ENCODE measurements at places on chromosomes 5 and 9. TPM values are rescaled to one million over a fixed set of nuclear protein-coding genes. Genes with fewer than 3 reads are reported as not detected.
A peak's percentile ranks its signal among the peaks of the same experiment; 100 is the strongest.

DNA sequence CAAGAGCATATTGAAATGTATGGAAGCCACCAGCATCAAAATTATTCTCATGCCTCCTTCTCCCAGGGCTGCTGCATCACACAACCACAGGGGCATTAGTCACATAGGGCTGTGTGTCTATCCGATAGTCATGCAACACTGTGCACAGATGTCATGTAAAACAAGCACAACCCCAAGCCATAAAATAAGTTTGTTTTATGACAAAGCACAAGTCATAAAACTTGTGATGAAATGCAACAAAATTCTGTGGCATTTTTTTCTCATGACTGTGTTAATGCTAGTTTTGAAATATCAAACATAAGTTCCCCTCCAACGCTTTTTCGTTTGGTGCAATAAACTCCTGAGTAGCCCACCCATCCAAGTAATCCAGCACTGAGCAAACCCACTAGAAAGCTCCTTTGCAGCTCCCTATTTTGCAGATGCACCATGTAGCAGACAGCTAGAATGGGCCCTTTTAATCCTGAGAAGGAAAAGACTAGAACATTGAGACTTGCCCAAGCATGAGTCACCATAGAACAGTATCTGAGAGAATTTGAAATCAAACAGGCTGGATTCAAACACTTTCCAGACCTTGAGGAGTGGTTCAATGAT, 93.3 kb upstream of the ZNF366 start:
- DNase-seq = no peak

Gene ANKRD33B
- 1.5 TPM for polyA plus RNA-seq

GRCh38 chr5:147098233-147098790, 136.5 kb upstream of the STK32A start:
- peak; percentile 3 for DNase-seq

- DNase-seq = no peak
These were observed 235.1 kb upstream of the ADAMTSL1 start for GRCh38 chr9:18238752-18239447.

- DNase-seq = no peak
These were observed 244.3 kb upstream of the NR4A3 start for GRCh38 chr9:99577351-99577750.

- no peak for DNase-seq
These were observed 106.8 kb upstream of the FBN2 start for GRCh38 chr5:128644863-128645262.

- DNase-seq = no peak
These were observed 100.7 kb downstream of the PAM start for GRCh38 chr5:102855681-102856388.

- DNase-seq = no peak
These were observed 55.1 kb upstream of the NR5A1 start for GRCh38 chr9:124562328-124562727.

DNA sequence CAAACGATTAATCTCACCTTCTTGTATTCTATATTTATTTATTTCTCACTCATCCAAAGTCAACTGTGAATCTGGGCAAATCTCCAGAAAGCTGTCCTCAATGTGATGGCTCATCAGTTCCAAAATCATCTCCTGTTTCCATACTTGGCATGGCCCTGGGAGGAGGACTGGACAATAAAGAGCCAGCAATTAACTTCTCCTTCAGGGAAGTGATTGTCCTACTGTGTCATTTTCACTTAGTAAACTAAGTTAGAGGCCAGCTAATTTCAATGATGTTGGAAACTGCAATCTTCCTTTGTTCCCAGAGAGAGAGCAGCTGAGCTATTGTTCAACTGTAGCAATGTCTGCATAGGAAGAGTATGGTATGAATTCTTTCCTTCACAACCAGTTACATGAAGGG, 17.5 kb downstream of the CDH12 start:
- DNase-seq = no peak

- DNase-seq = no peak
These were observed 5.6 kb downstream of the MEIKIN start for GRCh38 chr5:131939690-131940345.

- no peak for DNase-seq
These were observed 735 bp downstream of the IDNK start for GRCh38 chr9:83623679-83624076.

GRCh38 chr9:100472788-100473275, at the start of gene TMEFF1:
TSS of gene TMEFF1 (plus strand) at chr9:100473149. CDS start at chr9:100473545, 396 bp downstream.
- DNase-seq = peak; percentile 68

DNA sequence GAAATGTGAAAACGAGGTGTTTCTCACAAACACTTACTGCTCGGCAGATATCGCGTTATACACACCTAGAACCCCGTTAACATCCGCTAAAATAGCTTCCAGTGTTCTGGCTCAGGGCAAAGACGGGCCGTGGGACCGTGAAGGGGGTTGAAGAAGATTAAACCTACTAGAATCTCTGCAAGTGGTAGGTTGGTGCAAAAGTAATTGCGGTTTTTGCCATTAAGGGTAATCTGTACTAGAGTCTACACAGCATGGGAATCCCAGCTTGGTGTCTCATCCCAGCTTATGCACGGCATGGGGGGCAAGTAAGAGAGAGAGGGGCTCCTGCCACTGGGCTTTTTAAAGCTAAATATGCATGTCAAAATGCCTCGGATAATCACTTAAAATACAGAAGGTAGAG, 43.9 kb downstream of the HRH2 start:
- DNase-seq = no peak

DNA sequence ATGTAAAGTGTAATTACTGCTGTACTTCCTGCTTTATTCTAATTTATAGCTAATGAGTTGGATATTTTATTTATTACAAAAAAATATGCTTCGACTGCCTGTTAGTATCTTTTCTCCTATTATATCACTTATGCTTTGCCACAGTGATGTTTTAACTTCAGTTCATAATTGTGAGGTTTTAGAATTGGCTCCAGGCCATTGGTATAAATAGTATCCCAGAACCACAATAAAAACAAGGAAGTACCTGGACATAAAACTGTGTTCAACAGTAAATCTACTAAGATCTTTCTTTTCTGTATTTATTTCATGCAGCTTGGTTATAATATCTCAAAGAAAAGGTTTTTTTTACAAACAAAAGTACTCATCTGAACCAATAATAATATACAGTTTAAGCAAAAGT, 354.3 kb upstream of the CDH9 start:
- no peak for DNase-seq

DNA sequence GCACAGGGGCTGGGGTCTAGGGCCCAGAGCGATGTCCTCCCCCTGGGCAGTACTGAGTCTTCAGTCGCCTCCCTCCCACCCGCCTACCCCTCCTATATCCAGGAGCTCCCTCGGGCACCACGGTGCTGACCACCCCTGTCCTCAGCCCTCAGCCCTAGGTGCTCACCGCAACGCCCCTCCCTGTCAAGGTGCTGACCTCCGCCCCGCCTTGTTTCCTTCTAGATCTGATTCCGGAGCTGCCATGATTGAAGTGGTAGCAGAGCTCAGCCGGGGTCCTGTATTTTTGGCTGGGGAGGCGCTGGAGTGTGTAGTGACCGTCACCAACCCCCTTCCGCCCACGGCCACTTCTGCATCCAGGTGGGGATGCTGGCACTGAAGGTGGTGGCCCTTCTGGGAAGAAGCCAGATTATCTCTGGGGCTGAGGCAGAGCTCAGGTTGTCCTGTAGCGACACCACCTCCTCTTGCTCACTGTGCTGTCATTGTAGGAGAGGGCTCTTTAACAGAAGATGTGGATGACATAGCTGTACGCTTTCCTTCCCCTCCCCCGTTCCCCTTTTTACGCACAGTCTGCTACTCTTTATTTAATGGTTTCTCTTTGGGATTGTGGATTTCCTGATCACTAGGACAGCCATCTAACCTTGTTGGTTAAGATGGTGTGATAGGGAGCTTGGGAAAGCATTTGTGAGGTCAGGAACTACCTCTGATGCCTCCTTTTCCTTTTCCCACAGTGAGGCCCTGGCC, 598 bp downstream of the RGP1 start:
- DNase-seq = no peak

Gene LURAP1L
- polyA plus RNA-seq = 18.8 TPM

- DNase-seq = no peak
These were observed 4.7 kb downstream of the ADGRD2 start for GRCh38 chr9:124454791-124455443.

Gene SPINK7
- polyA plus RNA-seq = 0.35 TPM
